ENCODE measurements at places on chromosomes 4 and X. TPM values are rescaled to one million over a fixed set of nuclear protein-coding genes. Genes with fewer than 3 reads are reported as not detected.

The ARMCX5 gene
- total RNA-seq = 8.4 TPM

The TLR2 gene
- 4.7 TPM for total RNA-seq

The MTNR1A gene
- not detected for total RNA-seq

The NSUN7 gene
- total RNA-seq = 2.6 TPM

The OPN1MW2 gene
- not detected for total RNA-seq

The HSFX2 gene
- 0.52 TPM for total RNA-seq

The NWD2 gene
- not detected for total RNA-seq

The TLR7 gene
- total RNA-seq = 2.1 TPM

The LRIT3 gene
- total RNA-seq = under 0.01 TPM

The TLR3 gene
- total RNA-seq = 1.0 TPM

The PABPC5 gene
- 6.3 TPM for total RNA-seq

The CT45A1 gene
- not detected for total RNA-seq

The FSTL5 gene
- 2.6 TPM for total RNA-seq

The CYP2U1 gene
- total RNA-seq = 5.2 TPM

The TAF7L gene
- not detected for total RNA-seq

The CYSLTR1 gene
- 7.3 TPM for total RNA-seq

The ZDHHC15 gene
- 3.7 TPM for total RNA-seq

The TEX13D gene
- total RNA-seq = not detected

The LPAR4 gene
- 8.9 TPM for total RNA-seq

The DCAF8L2 gene
- total RNA-seq = not detected

The GYPE gene
- 2.1 TPM for total RNA-seq

The CSAG1 gene
- not detected for total RNA-seq

The MEPE gene
- total RNA-seq = not detected

The HAND2 gene
- 1.0 TPM for total RNA-seq

The NALF2 gene
- total RNA-seq = not detected

The PPEF1 gene
- 1.0 TPM for total RNA-seq

The EPHA5 gene
- 1.0 TPM for total RNA-seq

The BGN gene
- total RNA-seq = 24.5 TPM

The SYP gene
- 1.0 TPM for total RNA-seq

The GLOD5 gene
- total RNA-seq = not detected

The BEX1 gene
- total RNA-seq = 1.0 TPM

The TREX2 gene
- total RNA-seq = 3.7 TPM

The AASDH gene
- 20.4 TPM for total RNA-seq

The TIMP1 gene
- total RNA-seq = 31.8 TPM

The S100G gene
- not detected for total RNA-seq

The F9 gene
- total RNA-seq = not detected

The PDGFRA gene
- 118 TPM for total RNA-seq

The MAGEA3 gene
- total RNA-seq = not detected

The SLC49A3 gene
- total RNA-seq = 4.2 TPM

The ZFP92 gene
- total RNA-seq = 1.0 TPM

The HSFX4 gene
- total RNA-seq = not detected

The NOX1 gene
- not detected for total RNA-seq

The RAB39B gene
- total RNA-seq = under 0.01 TPM

The USO1 gene
- total RNA-seq = 135 TPM

The EPGN gene
- total RNA-seq = 0.52 TPM

The BMX gene
- 3.1 TPM for total RNA-seq

The SEPTIN11 gene
- total RNA-seq = 325 TPM

The LIMCH1 gene
- total RNA-seq = 87.2 TPM

The SPON2 gene
- total RNA-seq = 29.2 TPM

All from skeletal muscle tissue (tissue), 5 donors.